ENCODE measurements at places on chromosomes 4 and X. TPM values are rescaled to one million over a fixed set of nuclear protein-coding genes. Genes with fewer than 3 reads are reported as not detected.

Gene AIMP1
- 42.9 TPM for total RNA-seq

DNA sequence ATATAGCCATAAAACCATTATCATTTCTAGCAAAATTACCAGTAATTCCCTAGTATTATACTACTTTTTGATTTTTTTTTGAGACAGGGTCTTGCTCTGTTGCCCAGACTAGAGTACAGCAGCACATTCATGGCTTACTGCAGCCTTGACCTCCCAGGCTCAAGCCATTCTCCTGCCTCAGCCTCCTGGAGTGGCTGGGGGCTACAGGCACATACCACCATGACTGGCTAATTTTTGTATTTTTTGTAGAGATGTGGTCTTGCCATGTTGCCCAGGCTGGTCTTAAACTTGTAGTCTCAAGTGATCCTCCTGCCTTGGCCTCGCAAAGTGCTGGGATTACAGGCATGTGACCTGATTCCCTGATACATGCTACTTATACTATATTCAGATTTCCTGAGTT lies 13.7 kb downstream of the N4BP2 start:
- no peak for DNase-seq

DNA sequence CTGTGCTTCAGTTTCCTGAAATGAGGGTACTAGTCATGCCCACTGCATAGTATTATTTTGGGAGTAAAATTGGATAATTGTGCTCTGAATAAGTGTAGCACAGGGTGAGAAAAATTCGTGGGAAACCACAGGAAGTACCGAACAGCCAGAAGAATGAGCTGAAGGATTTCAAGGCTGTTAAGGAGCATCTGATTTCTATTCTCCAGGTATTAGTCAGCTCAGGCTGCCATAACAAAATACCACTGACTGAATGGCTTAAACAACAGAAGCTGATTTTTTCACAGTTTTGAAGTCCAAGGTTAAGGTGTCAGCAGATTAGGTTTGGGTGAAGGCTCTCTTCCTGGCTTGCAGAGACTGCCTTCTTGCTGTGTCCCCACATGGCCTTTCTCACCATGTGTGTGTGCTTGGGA lies 41.9 kb downstream of the WWC2 start:
- DNase-seq, result no peak

DNA sequence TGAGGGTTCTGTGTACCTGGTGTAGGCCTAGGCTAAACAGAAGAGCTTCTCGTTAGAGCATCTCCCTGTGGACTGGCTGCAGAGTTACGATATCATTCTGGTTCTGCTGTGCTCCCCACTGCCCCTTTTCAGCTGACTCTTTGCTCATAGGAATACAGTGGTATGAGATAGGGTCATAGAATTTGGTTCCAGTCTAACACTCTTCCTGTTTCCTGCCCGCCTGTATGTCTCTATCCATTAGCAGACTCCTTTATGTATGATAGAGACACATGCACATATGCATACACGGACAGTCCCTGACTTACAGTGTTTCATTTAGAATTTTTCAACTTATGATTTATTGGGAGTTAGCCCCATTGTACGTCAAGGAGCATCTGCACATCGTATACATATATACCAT lies 15.3 kb downstream of the RNF4 start:
- DNase-seq, result no peak

Gene PLP1
- total RNA-seq, result 637 TPM

GRCh38 chr4:140046016-140046415 lies 108.0 kb downstream of the MAML3 start:
- DNase-seq, result no peak

DNA sequence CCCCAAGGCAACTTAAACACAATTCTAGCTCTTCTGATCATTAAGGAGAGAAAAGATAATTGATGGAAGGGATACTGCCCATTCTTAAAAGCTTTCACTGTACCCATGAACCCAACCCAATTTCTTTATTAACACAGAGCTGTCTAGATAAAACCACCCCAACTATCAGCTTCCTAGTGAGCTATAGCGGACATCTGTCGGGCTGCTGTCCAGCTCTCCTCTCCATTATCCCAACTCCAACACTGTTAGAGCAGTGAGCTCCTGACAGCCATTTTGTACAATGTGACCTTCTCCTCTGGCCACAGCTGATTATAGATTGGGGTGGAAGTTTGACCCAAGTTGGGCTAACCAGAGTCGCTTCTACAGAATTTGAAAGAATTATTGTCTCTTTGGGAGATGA lies 66.1 kb downstream of the HADH start:
- DNase-seq, result no peak

DNA sequence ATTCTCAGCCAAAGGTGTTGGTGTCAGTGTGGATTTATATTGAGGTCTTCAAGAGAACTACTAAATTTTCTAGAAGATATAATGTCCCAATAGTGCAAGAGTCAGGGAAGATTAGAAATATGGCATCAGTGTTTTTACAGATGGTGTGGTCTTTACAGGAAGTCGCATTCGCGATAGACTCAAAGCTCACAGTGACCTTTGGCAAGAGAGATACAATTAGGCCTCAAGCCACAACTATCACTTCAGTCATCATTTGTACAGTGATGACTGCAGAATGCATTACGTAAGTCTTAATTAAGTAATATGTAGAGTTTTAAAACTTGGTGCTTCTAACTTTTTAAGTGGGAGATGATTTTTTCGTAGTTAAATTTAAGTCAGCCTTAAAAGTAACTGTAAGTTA lies 237.2 kb upstream of the FSTL5 start:
- no peak for DNase-seq

Gene RAI2
- total RNA-seq, result 25.7 TPM

- no peak for DNase-seq
Measured at GRCh38 chrX:3268829-3269228, 77.6 kb downstream of the MXRA5 start.
